H54 (cell line): ENCODE measurements at places on chromosomes 2 and 18.

GRCh38 chr2:137910641-137911040 is 53.6 kb upstream of the HNMT start:
- no peak for DNase-seq

DNA sequence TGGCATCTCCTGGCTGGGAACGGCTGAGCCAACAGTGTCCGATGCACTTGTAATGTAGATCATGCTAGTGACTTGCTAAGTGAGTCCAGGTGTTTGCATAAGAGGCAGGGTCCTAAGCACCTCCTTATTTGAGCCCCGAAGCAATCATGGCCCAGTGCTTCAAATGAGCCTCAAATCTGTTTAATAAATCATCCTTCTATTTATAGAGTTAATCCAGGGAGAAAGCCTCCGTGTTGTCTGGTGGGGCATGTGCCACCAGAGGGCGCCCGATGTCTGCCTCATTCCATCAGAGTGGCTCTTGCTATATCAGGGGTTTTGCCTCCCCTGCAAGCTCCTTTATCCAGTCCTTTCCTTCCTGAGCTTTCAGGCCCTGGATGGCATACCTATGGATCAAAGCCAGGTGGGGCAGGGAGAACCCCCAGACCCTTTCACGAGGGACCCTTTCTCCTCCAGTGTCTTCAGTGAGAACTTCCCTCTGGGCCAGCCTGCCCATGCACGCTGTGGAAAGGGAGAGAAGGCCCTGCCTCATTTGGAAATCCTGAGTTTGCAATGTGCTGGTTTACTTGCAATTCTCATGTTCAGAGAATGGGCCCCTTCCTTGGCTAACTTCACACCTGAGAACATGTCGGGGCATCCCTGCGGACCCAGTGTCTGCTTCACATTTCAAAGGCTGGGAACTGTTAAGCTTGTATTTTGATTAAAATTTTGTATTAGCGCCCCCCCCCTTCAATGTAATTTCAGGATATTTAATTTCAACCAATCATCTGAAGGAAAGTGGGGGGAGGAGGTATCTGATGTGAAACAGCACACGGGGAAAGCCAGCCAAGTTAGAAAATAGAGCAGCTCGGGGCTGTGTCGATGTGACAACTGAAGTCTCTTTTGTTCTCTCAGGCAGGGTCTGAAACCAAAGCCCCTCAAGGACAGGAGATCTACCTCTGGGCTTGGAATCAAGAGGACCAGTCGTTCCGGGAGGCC is 39.7 kb downstream of the RDH14 start:
- DNase-seq: peak; percentile 52

- DNase-seq: no peak
These were observed 60.0 kb downstream of the TMEM131 start for GRCh38 chr2:97935719-97936161.

DNA sequence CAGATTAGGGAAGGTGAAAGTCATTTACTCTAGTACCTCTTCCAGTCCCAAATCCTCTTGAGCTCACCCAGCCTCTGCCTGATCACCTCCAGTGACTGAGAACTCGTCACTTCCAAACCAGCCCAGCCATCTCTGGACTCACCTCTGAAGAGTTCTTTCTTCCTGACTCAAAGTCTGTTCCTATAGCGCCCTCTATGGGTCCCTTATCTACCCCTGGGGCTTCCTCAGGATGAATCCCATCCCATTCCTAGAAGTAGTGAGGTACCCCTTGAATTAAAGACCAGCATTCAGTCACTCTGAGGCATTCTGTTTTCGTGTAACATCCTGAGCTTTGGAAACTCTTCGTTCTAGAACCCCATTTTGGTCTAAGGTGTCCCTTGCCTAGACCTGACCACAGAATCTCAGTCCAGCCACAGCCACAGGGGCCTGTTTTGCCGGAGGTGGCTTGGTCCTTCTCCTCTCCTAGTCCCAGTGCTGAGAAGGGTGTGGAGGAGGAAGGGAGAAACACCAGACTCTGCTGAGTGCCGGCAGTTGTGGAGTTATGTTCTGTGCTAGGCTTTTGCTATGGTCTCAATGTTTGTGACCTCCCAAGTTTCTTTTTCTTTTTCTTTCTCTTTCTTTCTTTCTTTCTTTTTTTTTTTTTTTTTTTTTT is 32.7 kb downstream of the SIX3 start:
- DNase-seq: peak; percentile 81

- DNase-seq: no peak
These were observed 227.7 kb downstream of the RPIA start for GRCh38 chr2:88919087-88919738.

- DNase-seq: no peak
These were observed 257.3 kb upstream of the CXCR4 start for GRCh38 chr2:136375017-136375901.

DNA sequence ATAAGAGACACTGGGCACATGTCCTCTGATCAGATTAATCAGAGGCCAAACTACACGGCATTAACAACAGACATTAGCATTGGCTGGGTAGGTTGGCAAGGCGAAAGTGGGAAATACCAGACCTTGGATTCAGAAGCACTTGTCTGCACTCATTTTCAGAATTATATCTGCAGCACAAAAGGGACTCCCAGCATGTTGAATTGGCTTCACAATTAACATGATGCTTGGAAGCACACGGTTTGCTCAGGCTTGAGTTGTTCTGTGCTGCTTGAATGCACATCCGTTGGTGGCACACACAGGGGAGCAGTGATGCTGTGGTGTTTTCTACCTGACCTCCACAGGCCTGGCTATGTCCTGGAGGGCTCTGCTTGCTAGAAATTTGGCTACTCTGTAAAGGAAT is 83.9 kb downstream of the ACTR3 start:
- DNase-seq: no peak

- DNase-seq: no peak
These were observed 11.9 kb downstream of the GAL3ST2 start for GRCh38 chr2:241788572-241788971.

GRCh38 chr2:25831746-25832449 is 46.4 kb downstream of the ASXL2 start:
- DNase-seq: no peak

DNA sequence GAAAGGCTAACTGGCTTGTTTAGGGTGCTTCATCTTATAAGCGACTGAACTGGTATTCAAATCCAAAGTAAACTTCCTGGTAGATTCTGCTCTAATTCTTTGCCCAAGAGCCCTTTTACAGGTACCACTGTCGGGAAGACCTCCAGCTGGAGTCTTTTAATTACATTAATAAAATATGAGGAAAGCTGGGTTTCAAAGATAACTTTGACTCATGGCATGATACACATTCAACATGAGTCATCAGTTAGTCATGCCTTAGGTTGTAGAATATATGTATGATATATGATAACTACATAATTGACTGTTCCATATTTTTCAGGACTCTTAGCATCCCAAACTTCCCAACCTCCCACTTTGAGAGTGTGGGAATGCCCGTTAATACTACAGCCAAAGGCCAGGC is 32.3 kb downstream of the ZCCHC2 start:
- peak; percentile 9 for DNase-seq

DNA sequence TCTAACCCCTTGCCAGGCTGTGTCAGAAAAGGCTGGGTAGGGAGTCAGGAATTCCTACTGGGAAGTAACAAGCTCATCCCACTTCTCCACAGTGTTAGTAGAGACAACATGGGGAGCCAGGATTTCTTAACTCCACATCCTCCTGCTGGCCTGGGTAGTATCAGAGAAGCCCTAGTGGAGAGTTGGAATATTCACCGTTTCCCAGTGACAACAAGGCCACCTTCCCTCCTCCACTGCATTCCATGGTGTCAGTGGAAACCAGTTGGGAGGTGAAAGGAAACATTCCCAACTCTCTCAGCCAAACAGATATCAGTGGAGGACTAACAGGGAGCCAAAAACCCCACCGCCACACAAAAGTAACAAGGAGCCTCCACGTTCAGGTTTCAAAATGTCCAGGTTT is 41.2 kb downstream of the SRD5A2 start:
- DNase-seq: no peak

GRCh38 chr2:217877866-217878265 is 124.9 kb downstream of the TNS1 start:
- DNase-seq: no peak

DNA sequence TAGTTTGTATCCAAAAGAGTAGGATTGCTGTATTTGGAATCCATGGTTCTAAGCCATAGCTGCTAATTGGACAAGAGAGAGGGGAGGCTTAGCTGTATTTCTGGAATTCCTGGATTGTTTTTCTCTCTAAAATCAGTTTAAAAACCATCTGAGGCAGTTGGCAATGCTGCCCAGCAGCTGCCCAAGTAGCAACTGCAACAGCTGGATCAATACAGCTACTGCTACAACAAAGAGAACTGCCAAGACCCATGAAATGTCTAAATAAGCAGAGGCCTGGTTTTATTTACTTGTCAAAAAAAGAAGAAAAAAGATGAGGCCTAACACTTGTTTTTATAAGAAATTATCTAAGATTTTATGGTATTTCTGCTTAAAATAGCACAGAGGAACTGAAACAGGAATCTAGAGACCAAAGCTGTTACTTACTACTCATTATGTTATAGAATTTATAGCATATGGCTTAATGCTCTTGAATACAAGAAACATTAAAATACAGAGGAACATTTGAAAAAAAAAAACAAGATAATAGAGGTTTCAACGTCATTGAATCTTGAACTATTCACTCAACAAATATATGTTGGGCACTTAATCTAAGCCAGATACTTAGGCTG is 39.1 kb downstream of the TMEFF2 start:
- no peak for DNase-seq
